Epithelial cell of prostate (primary cell): ENCODE measurements at places on chromosomes 7 and 10.

GRCh38 chr10:116845823-116846222 is 3.5 kb upstream of the ENO4 start:
- no peak for DNase-seq

GRCh38 chr7:30780941-30781340 is 9.7 kb downstream of the MINDY4 start:
- no peak for DNase-seq

- DNase-seq = no peak
Observed at GRCh38 chr10:119022846-119023552, 6.5 kb upstream of the NANOS1 start.

- DNase-seq = no peak
Observed at GRCh38 chr10:3159152-3159551, 13.4 kb downstream of the PITRM1 start.

DNA sequence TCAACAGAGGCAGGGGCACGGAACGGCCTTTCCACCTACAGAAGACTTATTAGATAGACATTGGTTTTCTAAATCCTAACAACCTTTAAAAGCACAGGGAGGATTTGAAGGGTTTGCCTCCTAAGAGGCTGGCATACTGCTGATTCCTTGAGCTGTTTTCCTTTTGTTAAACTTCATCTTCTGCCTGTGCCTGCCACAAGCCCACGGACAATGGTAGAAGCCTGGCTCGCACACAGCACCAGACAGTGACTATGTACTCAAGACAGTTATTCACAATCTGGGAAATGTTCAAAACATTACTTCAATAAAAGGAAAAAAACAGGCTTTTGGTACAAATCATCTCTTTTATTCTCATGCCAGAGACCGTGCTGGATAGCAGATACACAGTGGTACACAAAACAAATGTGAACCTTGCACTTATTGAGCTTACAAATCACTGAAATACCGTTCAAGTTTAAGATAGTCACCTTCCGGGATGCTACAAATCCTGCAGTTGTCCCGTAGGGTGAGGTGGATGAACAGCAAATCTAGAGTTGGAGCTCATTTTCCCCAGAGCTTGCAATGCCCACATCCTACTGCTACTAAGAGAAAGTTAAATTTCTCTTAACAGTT is 63.9 kb downstream of the VPS41 start:
- DNase-seq = no peak

- no peak for DNase-seq
Observed at GRCh38 chr10:44862924-44863323, 48.2 kb upstream of the TMEM72 start.
